ENCODE measurements at places on chromosomes 2 and 18. TPM values are rescaled to one million over a fixed set of nuclear protein-coding genes. Genes with fewer than 3 reads are reported as not detected.

HOXD10 gene
- 14.4 TPM for total RNA-seq

DSC1 gene
- total RNA-seq: 19.3 TPM

UGT1A1 gene
- total RNA-seq: 3.1 TPM

TM4SF20 gene
- 2.4 TPM for total RNA-seq

PTPRN gene
- 5.5 TPM for total RNA-seq

All from umbilical cord (tissue), 2 donors.